Muscle of leg (tissue), 16 donors: ENCODE measurements at places on chromosomes 5 and 9. TPM values are rescaled to one million over a fixed set of nuclear protein-coding genes. Genes with fewer than 3 reads are reported as not detected.

Gene TMEM8B
- total RNA-seq = 5.1 TPM

Gene SLC46A2
- 0.04 TPM for total RNA-seq

Gene SH3GLB2
- total RNA-seq = 59.4 TPM

Gene SPINK14
- total RNA-seq = not detected

Gene FOXD4L5
- 0.13 TPM for total RNA-seq

Gene APBB3
- total RNA-seq = 13.7 TPM

Gene PFN3
- not detected for total RNA-seq

Gene SAP30L
- total RNA-seq = 24.7 TPM

Gene ZNF608
- 19.5 TPM for total RNA-seq

Gene ARHGEF37
- 3.9 TPM for total RNA-seq

Gene LCN15
- not detected for total RNA-seq

Gene PAX5
- under 0.01 TPM for total RNA-seq

Gene IL4
- not detected for total RNA-seq

Gene SLC34A3
- total RNA-seq = 0.04 TPM

Gene FGD3
- total RNA-seq = 2.8 TPM

Gene C9orf50
- total RNA-seq = not detected

Gene SPATA31C1
- 0.04 TPM for total RNA-seq

Gene SLC28A3
- total RNA-seq = 0.04 TPM

Gene FABP6
- 0.09 TPM for total RNA-seq

Gene C5orf47
- not detected for total RNA-seq

Gene MCC
- total RNA-seq = 19.6 TPM

Gene ZNF366
- total RNA-seq = 2.1 TPM

Gene MRPL50
- total RNA-seq = 16.6 TPM

Gene PCAT7
- 0.13 TPM for total RNA-seq

Gene LAMC3
- total RNA-seq = 1.1 TPM

Gene RC3H2
- total RNA-seq = 40.4 TPM

Gene NPR3
- 14.3 TPM for total RNA-seq

Gene ZNF367
- total RNA-seq = 5.8 TPM

Gene CFAP77
- total RNA-seq = not detected

Gene FOXD1
- total RNA-seq = 0.35 TPM

Gene SETD9
- total RNA-seq = 6.2 TPM

Gene PCDHGA11
- 3.1 TPM for total RNA-seq

Gene ADGRD2
- not detected for total RNA-seq

Gene CTSV
- 0.44 TPM for total RNA-seq

Gene ASS1
- 59.9 TPM for total RNA-seq

Gene PRELID1
- 63.0 TPM for total RNA-seq

Gene DDX41
- total RNA-seq = 49.7 TPM

Gene KLF9
- total RNA-seq = 1.4 TPM

Gene LURAP1L
- total RNA-seq = 7.7 TPM

Gene POLR3G
- 1.3 TPM for total RNA-seq

Gene BNC2
- 24.0 TPM for total RNA-seq

Gene ANKRD55
- not detected for total RNA-seq

Gene TPPP
- 3.9 TPM for total RNA-seq

Gene OR13D1
- total RNA-seq = not detected

Gene SNX18
- total RNA-seq = 26.9 TPM

Gene IFNA6
- total RNA-seq = not detected

Gene AQP3
- 5.6 TPM for total RNA-seq

Gene NKD2
- total RNA-seq = 2.3 TPM
